ENCODE measurements at places on chromosomes 11 and 22. TPM values are rescaled to one million over a fixed set of nuclear protein-coding genes. Genes with fewer than 3 reads are reported as not detected.
A peak's percentile ranks its signal among the peaks of the same experiment; 100 is the strongest.

DNA sequence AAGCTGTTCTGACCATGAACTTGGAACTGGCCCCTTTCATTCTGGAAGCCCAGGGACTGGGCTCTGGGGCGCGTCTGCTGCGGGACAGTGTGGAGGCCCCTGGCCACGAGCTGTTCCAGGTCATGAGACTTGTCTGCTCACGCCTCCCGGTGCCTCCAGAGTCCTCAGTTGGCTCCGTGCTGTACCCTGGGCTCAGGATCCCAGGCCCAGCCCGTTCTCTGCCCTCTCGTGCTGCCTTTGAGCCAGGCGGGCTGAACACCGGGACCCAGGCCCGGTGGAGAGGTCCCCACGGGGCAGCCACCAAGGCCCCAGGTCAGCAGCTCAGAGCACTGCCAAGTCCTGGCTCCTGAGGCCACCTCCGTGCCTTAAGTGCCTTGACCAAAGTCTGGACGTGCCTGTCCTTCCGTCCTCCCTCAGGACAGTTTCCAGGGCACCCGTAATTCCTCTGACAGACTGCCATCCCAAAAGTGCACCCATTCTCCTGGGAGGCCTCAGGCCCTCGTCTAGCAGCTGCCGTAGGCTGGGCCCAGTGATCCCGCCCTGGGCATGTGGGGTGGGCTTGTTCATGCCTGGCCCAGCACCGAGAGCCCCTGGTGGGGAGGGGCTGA, 36.3 kb upstream of the PPARA start:
- no peak for DNase-seq
- peaks cover 73% of the 10 kb centered on the region for H3K36me3 ChIP-seq
- no peaks in the 10 kb centered on the region for H3K27me3 ChIP-seq
- H3K4me1 ChIP-seq = peaks cover 16% of the 10 kb centered on the region
- H3K4me3 ChIP-seq = no peak overlapping the region
- H3K27ac ChIP-seq = no peak overlapping the region

- H3K4me1 ChIP-seq = no peaks in the 10 kb centered on the region
- H3K27me3 ChIP-seq = no peaks in the 10 kb centered on the region
- DNase-seq = no peak
- H3K36me3 ChIP-seq = no peaks in the 10 kb centered on the region
Measured at GRCh38 chr11:5938603-5938965, 3.5 kb upstream of the OR56A3 start.

GRCh38 chr11:118263695-118264568, at the start of gene MPZL2:
Gene MPZL2 (minus strand): TSS chr11:118264297. CDS start chr11:118264153, 144 bp downstream.
- no peak for DNase-seq
- H3K27me3 ChIP-seq = peaks cover 6% of the 10 kb centered on the region
- no peak within 1 kb of the TSS for H3K4me3 ChIP-seq
- H3K27ac ChIP-seq = no peak within 1 kb of the TSS

- no peaks in the 10 kb centered on the region for H3K36me3 ChIP-seq
- no peak overlapping the region for H3K4me3 ChIP-seq
- H3K27ac ChIP-seq = no peak overlapping the region
- H3K27me3 ChIP-seq = no peaks in the 10 kb centered on the region
Measured at GRCh38 chr11:68328374-68329091, 16.1 kb downstream of the LRP5 start.

GRCh38 chr22:48320683-48321451, 1506.8 kb downstream of the BRD1 start:
- no peak overlapping the region for H3K27ac ChIP-seq
- no peak overlapping the region for H3K4me3 ChIP-seq
- DNase-seq = peak; percentile 37
- no peaks in the 10 kb centered on the region for H3K27me3 ChIP-seq
- peaks cover 15% of the 10 kb centered on the region for H3K4me1 ChIP-seq
- H3K36me3 ChIP-seq = no peaks in the 10 kb centered on the region

GRCh38 chr22:40637183-40638150, 948 bp upstream of the MRTFA start:
- H3K36me3 ChIP-seq = peaks cover 8% of the 10 kb centered on the region
- peak overlapping the region; percentile 62 for H3K27ac ChIP-seq
- H3K27me3 ChIP-seq = no peaks in the 10 kb centered on the region
- peak overlapping the region; percentile 92 for H3K4me3 ChIP-seq

- H3K27me3 ChIP-seq = no peaks in the 10 kb centered on the region
- H3K36me3 ChIP-seq = no peaks in the 10 kb centered on the region
- no peak overlapping the region for H3K27ac ChIP-seq
- DNase-seq = no peak
- peaks cover 19% of the 10 kb centered on the region for H3K4me1 ChIP-seq
Measured at GRCh38 chr22:17162731-17163130, 3.7 kb upstream of the HDHD5 start.

- H3K4me3 ChIP-seq = no peak within 1 kb of the TSS
- H3K36me3 ChIP-seq = no peaks in the 10 kb centered on the region
- no peaks in the 10 kb centered on the region for H3K4me1 ChIP-seq
- H3K27me3 ChIP-seq = no peaks in the 10 kb centered on the region
Measured at GRCh38 chr11:56314844-56315243, at the start of gene OR8K3. Gene OR8K3 (plus strand): TSS chr11:56315144. CDS start chr11:56318307, 3,163 bp downstream.

- no peak overlapping the region for H3K27ac ChIP-seq
- H3K27me3 ChIP-seq = no peaks in the 10 kb centered on the region
- H3K4me1 ChIP-seq = no peaks in the 10 kb centered on the region
- H3K36me3 ChIP-seq = no peaks in the 10 kb centered on the region
- H3K4me3 ChIP-seq = no peak overlapping the region
Measured at GRCh38 chr11:75532200-75533048, 6.7 kb upstream of the GDPD5 start.

DNA sequence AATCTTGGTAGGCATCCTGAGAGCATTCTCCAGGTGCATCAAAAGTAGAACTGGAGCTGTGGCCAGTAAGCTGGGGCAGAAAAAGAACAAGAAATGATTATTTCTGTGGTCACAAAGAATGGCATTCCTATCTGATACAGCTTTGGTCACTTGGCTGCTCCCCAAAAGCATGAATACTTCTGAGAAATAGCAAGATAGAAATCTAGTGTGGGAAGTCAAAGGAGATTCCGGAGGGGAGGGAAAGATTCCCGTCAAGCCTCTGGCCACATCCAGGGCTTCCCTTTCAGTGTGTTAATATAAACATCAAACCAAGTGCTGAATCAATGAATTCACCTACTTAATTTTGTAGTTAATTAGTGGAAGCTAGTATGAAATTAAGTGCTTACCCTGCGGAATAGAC, 1185.4 kb downstream of the LRRC4C start:
- DNase-seq = no peak
- no peaks in the 10 kb centered on the region for H3K36me3 ChIP-seq
- no peak overlapping the region for H3K4me3 ChIP-seq
- no peaks in the 10 kb centered on the region for H3K4me1 ChIP-seq
- H3K27me3 ChIP-seq = peaks cover 3% of the 10 kb centered on the region

DNA sequence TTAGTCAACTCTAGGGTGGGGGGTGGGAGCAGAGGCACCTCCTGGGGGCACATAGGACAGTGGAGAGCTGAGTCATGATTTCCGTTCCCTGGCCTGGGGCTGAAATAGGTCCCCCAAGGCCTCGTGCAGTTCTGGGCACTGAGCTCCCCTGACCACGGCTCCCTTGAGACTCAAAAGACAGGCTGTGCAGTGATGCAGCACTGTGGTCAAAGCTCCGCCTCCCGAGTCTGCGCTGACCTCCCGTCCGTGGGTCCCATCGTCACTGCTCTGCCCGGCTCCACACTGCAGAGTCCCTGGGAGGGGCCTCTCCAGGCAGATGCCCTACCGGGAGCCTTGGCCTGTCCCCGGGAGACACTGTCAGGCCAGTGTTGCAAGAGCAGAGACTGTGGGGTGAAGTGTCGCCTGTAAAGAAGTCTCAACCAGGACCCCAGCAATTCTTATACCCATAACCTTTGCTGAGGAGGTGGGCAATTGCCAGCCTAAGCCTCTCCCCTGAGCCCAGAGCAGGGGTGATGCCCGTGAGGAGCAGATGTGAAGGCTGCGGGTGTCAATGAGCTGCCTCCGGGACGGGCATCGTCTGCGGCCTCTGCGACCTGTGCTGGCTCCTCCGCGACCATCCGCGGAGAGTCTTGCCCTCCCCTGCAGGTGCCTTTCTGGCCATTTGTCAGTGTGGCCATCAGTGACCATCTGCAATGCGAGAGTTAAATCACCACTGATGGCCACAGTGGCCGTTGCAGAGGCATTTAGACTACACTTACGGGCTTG, 877.3 kb downstream of the BRD1 start:
- no peaks in the 10 kb centered on the region for H3K4me1 ChIP-seq
- H3K4me3 ChIP-seq = no peak overlapping the region
- H3K36me3 ChIP-seq = no peaks in the 10 kb centered on the region

GRCh38 chr22:38569181-38569971, 607 bp downstream of the DMC1 start:
- H3K27me3 ChIP-seq = no peaks in the 10 kb centered on the region
- no peak overlapping the region for H3K27ac ChIP-seq
- H3K36me3 ChIP-seq = no peaks in the 10 kb centered on the region

DNA sequence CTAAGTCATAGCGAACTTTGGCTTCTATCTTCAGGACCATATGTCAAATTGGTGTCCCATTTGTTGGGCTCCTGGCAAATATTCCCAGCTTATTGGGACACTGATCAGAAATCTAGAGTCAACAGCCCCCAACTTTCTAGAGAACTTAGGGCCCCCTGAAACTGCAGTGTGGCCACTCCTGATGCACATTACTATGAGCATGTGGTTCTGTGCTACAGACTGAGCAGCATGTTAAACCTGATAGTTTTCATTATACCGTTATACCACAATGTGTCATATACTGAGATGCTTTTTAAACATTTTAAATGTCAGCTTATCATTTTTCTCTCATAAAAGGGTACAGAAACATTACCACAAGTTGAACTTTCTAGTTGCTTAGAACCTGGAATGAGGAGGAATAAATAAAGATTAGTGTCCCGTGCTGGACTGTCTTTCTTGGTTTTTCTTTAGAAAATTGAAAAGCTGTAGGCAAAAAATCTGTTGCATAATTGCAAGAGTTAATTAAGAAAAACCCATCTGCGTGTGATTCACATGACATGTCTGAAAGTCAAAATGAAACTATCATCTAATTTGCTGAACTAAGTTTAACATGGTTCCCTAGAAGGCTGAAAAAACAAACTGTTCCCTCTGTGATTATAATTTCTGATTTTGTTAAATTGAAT, 16.4 kb upstream of the CTSC start:
- no peak overlapping the region for H3K27ac ChIP-seq
- no peak for DNase-seq
- H3K4me3 ChIP-seq = no peak overlapping the region
- H3K4me1 ChIP-seq = peaks cover 15% of the 10 kb centered on the region
- no peaks in the 10 kb centered on the region for H3K36me3 ChIP-seq

GRCh38 chr11:575313-575995, 816 bp upstream of the PHRF1 start:
- H3K4me3 ChIP-seq = peak overlapping the region; percentile 42
- H3K4me1 ChIP-seq = peaks cover 13% of the 10 kb centered on the region
- no peak overlapping the region for H3K27ac ChIP-seq
- H3K36me3 ChIP-seq = no peaks in the 10 kb centered on the region

- peak overlapping the region; percentile 60 for H3K4me3 ChIP-seq
- H3K4me1 ChIP-seq = peaks cover 55% of the 10 kb centered on the region
- peak; percentile 95 for DNase-seq
Measured at GRCh38 chr11:118622376-118623268, 15.2 kb downstream of the PHLDB1 start.

DNA sequence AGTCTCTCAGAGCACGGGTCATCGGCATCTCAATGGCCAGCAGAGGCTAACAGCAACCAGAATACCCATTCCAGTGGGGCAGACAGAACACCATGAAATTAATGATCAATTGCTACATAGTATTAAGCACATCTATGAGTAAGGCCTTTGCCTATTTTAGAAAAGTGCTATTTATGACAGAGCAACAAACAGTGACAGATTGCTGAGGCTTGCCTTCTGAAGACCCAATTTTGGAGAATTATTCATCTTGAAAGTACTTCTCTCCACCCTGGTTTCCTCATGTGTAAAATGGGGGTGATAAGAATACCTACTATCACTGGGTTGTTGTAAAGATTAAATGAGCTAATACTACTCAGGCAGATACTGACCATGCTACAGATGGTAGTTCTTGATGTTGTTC, 232.7 kb downstream of the TENM4 start:
- H3K27ac ChIP-seq = no peak overlapping the region
- no peak for DNase-seq
- no peaks in the 10 kb centered on the region for H3K4me1 ChIP-seq
- no peak overlapping the region for H3K4me3 ChIP-seq
- H3K36me3 ChIP-seq = no peaks in the 10 kb centered on the region

DNA sequence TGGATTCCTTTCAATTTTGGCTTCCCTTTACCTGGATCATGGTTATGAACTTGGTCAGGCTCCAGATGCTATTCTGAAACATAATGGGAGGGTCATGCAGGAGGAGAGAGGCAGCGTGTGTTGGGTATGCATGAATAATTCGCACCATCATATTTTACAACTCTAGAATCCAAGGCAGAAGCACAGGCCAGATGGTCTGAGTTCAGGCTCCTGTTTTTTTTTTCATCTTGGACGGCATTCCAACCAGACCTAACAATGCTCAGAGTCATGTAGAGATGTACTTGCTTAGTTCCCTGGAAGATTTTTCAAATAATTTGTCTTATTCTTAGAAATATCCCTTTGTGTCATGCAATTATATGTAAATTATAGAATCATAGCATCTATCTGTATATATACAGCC, 393.5 kb downstream of the JRKL start:
- H3K4me3 ChIP-seq = no peak overlapping the region
- no peak for DNase-seq
- H3K4me1 ChIP-seq = no peaks in the 10 kb centered on the region
- no peaks in the 10 kb centered on the region for H3K36me3 ChIP-seq

- 0 out of 2 replicates have a peak, but pooled peaks cover 5% of the 10 kb centered on the region for H3K36me3 ChIP-seq
- H3K27me3 ChIP-seq = peaks cover 22% of the 10 kb centered on the region
- no peak overlapping the region for H3K4me3 ChIP-seq
- no peak for DNase-seq
- peaks cover 47% of the 10 kb centered on the region for H3K4me1 ChIP-seq
Measured at GRCh38 chr11:830295-831117, 2.2 kb upstream of the CD151 start.

DNA sequence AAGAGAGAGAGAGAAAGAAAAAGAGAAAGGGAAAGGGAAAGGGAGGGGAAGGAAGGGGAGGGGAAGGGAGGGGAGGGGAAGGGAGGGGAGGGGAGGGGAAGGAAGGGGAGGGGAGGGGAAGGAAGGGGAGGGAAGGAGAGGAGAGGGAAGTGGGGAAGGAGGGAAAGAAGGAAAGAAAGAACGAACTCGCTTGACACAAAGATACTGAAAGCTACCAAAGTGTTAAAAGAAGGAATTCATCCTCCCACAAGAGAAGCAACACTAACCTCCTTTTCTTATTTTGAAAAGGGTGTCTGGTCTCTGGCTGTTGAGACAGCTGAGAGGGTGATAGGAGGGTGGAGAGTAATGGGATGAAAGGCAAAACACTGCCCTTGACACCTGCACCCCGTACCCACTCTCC, 172.6 kb downstream of the SHANK2 start:
- H3K27me3 ChIP-seq = no peaks in the 10 kb centered on the region
- H3K36me3 ChIP-seq = no peaks in the 10 kb centered on the region
- H3K4me1 ChIP-seq = peaks cover 23% of the 10 kb centered on the region
- no peak for DNase-seq
- no peak overlapping the region for H3K27ac ChIP-seq
- no peak overlapping the region for H3K4me3 ChIP-seq

GRCh38 chr22:26259510-26259909, 90.2 kb downstream of the SEZ6L start:
- H3K36me3 ChIP-seq = no peaks in the 10 kb centered on the region
- no peak overlapping the region for H3K4me3 ChIP-seq
- no peak for DNase-seq
- H3K4me1 ChIP-seq = no peaks in the 10 kb centered on the region
- peaks cover 6% of the 10 kb centered on the region for H3K27me3 ChIP-seq
- no peak overlapping the region for H3K27ac ChIP-seq

The KRTAP5-8 gene
- total RNA-seq = not detected

The RFPL1 gene
- total RNA-seq = not detected

The GTSE1 gene
- total RNA-seq = 36.2 TPM

The CNTN5 gene
- not detected for total RNA-seq

The GLYATL1 gene
- total RNA-seq = 0.09 TPM

The CYB5R2 gene
- 0.60 TPM for total RNA-seq

The ACTN3 gene
- total RNA-seq = not detected

The SCN3B gene
- total RNA-seq = not detected

The SEC14L6 gene
- not detected for total RNA-seq

The RCN1 gene
- 110 TPM for total RNA-seq
